Activated T-cell treated with anti-CD3 and anti-CD28 coated beads, Interleukin-2, amount 50 U/mL, for 4 hours (primary cell): ENCODE measurements at places on chromosomes 5 and 9. TPM values are rescaled to one million over a fixed set of nuclear protein-coding genes. Genes with fewer than 3 reads are reported as not detected.

DNA sequence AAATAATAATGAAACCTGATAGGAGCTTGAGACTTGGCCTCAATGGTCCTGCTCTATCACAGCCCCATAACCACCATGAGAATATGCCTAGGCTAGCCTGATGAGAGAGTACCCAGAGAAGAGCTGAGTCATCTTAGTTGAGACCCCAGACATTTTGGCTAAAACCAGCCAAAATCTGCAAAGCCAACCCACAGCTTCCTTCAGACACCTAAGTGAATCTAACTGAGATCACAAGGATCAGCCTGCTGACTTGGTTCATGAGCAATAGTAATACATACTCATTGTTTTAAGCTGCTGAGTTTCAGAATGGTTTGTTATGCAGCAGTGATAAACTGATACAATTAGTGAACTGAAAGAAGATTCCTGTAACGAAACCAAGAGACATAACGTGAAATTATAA, 473.7 kb upstream of the PTGER4 start:
- DNase-seq = no peak

Gene TMEM8B
- total RNA-seq = 1.9 TPM

- DNase-seq = no peak
These were observed 190.0 kb upstream of the GRAMD2B start for GRCh38 chr5:126233256-126233655.

DNA sequence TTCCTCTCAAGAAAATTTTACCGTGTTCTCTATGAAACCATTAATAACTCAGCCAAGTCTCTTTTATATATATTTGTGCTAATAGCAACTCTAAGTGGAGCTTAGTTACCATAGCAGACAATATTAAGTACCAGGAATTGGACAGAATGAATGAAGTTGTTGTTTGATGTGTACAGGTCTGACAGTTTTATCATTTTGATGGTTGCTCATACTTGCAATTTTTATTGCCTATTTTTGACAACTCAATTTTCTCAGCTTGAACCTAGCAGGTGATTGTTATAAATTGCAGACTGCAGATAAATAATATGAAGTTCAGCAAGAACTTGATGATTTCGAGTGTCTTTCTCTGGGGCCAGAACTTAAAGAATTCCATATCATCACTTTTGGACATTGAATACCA, 163.2 kb downstream of the PLPPR1 start:
- DNase-seq = no peak

Gene KLHL3
- 2.6 TPM for total RNA-seq

GRCh38 chr9:33178972-33179697, 12.0 kb upstream of the B4GALT1 start:
- no peak for DNase-seq

Gene LCN1
- total RNA-seq = not detected

Gene ENTREP1
- total RNA-seq = 0.11 TPM
